ENCODE measurements at places on chromosomes 5 and 9.

DNA sequence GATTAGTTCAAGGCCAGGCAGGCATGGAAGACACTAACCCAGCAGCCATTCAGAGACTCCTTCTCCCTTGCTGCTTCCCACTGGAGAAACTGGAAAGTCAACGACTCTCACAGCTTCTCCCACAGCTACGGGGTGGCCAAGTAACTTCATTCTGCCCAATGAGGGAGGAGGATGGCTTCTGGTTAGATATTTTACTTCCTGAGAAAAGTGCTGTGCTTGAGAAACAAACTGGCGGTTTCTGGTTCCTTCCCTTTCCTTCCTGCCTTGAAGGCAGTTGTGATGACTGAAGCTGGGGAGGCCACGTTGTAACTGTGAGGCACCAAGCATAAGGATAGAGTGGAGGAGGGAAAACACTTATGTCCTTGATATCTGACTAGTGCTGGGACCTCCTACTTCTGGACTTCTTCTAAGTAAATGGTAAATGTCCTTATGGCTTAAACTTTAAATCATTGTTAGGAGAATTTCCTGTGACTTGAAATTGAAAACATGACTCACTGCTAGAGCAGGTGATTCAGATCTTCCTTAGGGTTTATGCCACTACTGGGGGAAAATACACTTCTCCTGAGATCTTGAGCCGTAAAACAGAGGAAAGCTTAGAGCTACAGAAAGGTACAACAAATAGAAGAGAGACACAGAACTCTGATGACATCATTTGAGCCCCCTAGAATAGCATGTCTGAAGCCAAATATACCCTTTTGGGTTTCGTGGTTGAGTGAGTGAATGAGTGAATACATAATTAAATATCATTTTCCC lies 3.1 kb upstream of the GNPDA1 start:
- DNase-seq = peak; percentile 86

GRCh38 chr5:125006011-125006685 lies 259.7 kb upstream of the ZNF608 start:
- DNase-seq = no peak

GRCh38 chr9:135810806-135811575 lies 96.4 kb downstream of the CAMSAP1 start:
- no peak for DNase-seq

DNA sequence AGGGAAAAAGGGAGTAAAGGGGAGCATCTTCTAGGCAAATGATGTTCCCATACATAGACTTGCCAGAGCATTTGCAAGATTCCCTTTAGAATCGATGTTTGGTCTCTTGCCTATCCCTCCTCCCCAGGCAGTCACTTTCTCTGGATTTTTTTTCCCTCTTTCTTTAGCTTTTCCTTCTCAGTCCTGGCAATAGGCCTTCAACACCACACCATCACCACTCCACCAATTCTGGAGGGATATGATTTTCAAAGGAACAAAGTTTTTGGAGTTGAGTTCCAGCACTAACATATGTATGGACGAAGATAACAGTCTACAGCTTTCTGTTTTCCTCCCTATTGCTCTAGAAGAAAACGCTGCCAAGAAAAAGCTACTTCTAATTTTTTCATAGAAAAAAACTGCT lies 377.4 kb downstream of the PDE4D start:
- no peak for DNase-seq

All from GDM1 (cell line).